ENCODE measurements at places on chromosomes 7 and 10. TPM values are rescaled to one million over a fixed set of nuclear protein-coding genes. Genes with fewer than 3 reads are reported as not detected.

- H3K27me3 ChIP-seq = no peaks in the 10 kb centered on the region
- no peaks in the 10 kb centered on the region for H3K4me1 ChIP-seq
- DNase-seq = no peak
- H3K4me3 ChIP-seq = no peak overlapping the region
Measured at GRCh38 chr10:97234400-97234799, 48.6 kb upstream of the SLIT1 start.

Gene GIMAP5
- 75.5 TPM for total RNA-seq

Gene STN1
- total RNA-seq = 11.4 TPM

DNA sequence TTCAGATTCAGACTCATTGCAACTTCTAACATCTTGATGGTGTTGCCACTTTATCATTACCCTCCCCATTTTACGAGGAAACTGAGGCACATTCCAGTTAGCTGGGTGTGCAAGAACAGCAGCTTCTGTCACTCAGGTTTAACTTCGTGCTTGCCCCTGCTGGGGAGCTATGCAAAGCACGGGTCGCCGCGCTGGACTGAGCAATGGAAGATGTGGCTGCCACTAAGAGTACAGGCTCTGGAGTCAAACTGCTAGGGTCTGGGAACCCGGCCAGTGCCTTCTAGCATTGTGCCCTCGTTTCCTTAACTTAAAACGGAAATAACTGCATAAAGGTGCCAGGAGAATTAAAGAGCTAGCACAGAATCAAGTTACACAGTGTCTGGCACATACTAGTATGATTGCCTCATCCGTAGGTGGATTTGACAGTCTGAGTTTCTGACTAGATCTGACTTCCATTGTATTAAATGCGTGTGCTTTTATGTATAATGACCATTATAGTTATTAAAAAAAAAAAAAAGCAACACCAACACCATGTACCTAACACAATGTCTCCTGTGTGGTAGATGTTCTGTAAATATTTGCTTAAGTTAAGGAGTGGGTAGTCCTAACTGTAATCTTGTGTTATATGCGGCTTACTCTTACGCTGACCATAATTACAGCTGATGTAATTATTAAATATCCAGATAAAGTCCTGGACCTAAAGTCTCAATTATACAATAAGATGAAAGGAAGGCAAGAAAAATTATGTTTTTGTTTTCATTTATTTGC lies 842 bp downstream of the ZNF22 start:
- no peak for DNase-seq
- H3K36me3 ChIP-seq = peaks cover 36% of the 10 kb centered on the region
- peak overlapping the region; percentile 79 for H3K4me3 ChIP-seq
- H3K27ac ChIP-seq = peak overlapping the region; percentile 78

DNA sequence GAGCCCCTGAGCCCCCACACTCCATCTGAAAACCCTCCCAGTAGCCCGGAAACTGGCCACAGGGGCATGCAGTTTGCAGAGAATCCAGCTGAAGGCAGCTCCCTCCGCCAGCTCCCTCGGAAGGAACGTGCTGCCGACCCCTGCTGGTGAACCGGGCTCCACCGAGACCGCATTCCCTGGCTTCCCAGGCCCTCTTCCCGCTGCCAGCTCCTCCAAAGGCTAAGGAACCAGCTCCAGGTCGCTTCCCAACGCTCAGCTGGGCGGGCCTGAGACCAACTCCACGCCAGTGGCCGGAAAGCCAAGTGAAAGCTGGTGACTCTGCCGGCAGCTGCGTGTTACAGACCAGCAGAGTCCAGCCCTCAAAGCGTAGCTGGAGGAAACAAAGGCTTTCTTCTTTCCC lies 35.8 kb downstream of the GPER1 start:
- no peaks in the 10 kb centered on the region for H3K36me3 ChIP-seq
- H3K4me1 ChIP-seq = no peaks in the 10 kb centered on the region
- no peaks in the 10 kb centered on the region for H3K27me3 ChIP-seq
- DNase-seq = peak; percentile 59
- H3K27ac ChIP-seq = no peak overlapping the region
- no peak overlapping the region for H3K4me3 ChIP-seq

GRCh38 chr7:115299397-115300037 lies 377.6 kb downstream of the MDFIC start:
- H3K27me3 ChIP-seq = peaks cover 7% of the 10 kb centered on the region
- H3K4me1 ChIP-seq = no peaks in the 10 kb centered on the region
- no peak for DNase-seq
- H3K4me3 ChIP-seq = no peak overlapping the region

- no peak overlapping the region for H3K27ac ChIP-seq
- DNase-seq = no peak
- H3K27me3 ChIP-seq = peaks cover 19% of the 10 kb centered on the region
- no peaks in the 10 kb centered on the region for H3K36me3 ChIP-seq
- H3K4me1 ChIP-seq = peaks cover 3% of the 10 kb centered on the region
- no peak overlapping the region for H3K4me3 ChIP-seq
Measured at GRCh38 chr10:70458329-70459060, 17.0 kb upstream of the NODAL start.

DNA sequence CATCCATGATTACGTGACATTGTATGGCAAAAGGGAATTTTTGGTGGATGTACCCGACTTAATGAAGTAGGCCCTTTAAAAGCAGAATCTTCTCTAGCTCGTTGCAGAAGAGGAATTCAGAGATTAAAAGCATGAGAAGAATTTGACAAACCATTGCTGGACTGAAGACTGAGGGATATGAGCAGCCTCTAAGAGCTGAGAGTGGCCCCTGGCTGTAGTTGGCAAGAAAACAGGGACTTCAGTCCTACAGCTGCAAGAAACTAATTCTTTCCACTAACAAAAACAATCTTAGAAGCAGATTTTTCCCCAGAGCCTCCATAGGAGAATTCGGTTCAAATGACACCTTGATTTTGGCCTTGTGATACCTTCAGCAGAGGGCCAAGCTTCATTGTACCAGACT lies 34.1 kb downstream of the MACC1 start:
- H3K4me3 ChIP-seq = no peak overlapping the region
- peaks cover 4% of the 10 kb centered on the region for H3K36me3 ChIP-seq
- H3K27me3 ChIP-seq = no peaks in the 10 kb centered on the region
- H3K27ac ChIP-seq = no peak overlapping the region
- no peaks in the 10 kb centered on the region for H3K4me1 ChIP-seq

Gene SLC26A4
- total RNA-seq = 1.1 TPM

Gene HOXA6
- not detected for total RNA-seq

GRCh38 chr7:115838829-115839228 lies 191.7 kb downstream of the TFEC start:
- H3K4me1 ChIP-seq = no peaks in the 10 kb centered on the region
- H3K27me3 ChIP-seq = no peaks in the 10 kb centered on the region
- DNase-seq = no peak

- H3K4me1 ChIP-seq = peaks cover 23% of the 10 kb centered on the region
- no peaks in the 10 kb centered on the region for H3K36me3 ChIP-seq
- H3K4me3 ChIP-seq = no peak overlapping the region
- H3K27ac ChIP-seq = no peak overlapping the region
- DNase-seq = no peak
Measured at GRCh38 chr10:74589226-74589673, 237.2 kb upstream of the KAT6B start.

- no peaks in the 10 kb centered on the region for H3K27me3 ChIP-seq
- H3K36me3 ChIP-seq = no peaks in the 10 kb centered on the region
- no peak overlapping the region for H3K4me3 ChIP-seq
- DNase-seq = no peak
- no peak overlapping the region for H3K27ac ChIP-seq
Measured at GRCh38 chr10:79254333-79255006, 92.8 kb upstream of the PPIF start.

- no peaks in the 10 kb centered on the region for H3K27me3 ChIP-seq
- H3K4me1 ChIP-seq = peaks cover 35% of the 10 kb centered on the region
- no peak for DNase-seq
- no peaks in the 10 kb centered on the region for H3K36me3 ChIP-seq
Measured at GRCh38 chr7:70704831-70705346, 427.1 kb upstream of the GALNT17 start.

DNA sequence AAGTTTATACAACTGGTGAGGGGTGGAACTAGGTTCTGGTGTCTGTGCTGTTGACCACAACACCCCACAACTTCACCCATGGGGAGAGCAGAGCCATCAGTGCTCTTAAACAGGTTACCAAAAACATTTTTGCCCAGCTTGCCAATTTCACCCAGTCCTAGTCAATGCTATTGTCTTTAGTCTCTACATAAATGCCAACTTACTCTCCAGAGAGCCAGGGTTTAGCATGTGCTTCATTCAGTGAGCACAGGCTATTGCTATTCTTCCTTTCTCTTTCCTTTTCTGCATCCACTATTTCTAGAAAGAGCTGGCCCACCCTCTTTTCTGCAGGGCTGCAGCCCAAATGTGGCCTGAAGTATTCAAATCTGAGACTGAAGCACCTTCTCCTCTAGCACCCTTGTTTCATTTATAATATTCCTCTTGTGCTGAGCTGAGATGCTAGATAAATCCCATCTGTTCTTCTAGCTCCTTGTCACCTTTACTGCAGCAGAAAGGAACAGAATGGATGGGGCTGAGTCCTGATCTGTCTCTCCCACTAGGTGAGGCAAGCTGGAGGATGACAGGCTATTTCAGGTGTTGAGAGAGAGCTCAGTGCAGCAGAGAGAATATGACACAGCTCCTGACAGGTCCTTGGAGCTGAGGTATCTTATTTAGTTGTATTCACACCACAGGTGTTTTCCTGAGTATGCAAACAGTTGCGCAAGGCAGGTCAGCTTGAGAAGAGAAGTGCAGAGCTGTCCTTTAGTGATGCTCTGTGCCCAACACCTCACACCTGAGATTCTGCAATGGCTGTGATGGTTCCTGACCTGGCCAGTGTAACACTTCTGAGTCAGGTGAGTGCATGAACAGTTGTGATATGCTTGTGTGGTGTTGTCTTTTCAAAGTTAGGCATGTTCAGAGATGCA lies 819.2 kb downstream of the CCSER2 start:
- H3K4me1 ChIP-seq = no peaks in the 10 kb centered on the region
- no peak for DNase-seq
- no peak overlapping the region for H3K27ac ChIP-seq
- H3K36me3 ChIP-seq = no peaks in the 10 kb centered on the region
